ENCODE measurements at places on chromosomes 7 and 10.

DNA sequence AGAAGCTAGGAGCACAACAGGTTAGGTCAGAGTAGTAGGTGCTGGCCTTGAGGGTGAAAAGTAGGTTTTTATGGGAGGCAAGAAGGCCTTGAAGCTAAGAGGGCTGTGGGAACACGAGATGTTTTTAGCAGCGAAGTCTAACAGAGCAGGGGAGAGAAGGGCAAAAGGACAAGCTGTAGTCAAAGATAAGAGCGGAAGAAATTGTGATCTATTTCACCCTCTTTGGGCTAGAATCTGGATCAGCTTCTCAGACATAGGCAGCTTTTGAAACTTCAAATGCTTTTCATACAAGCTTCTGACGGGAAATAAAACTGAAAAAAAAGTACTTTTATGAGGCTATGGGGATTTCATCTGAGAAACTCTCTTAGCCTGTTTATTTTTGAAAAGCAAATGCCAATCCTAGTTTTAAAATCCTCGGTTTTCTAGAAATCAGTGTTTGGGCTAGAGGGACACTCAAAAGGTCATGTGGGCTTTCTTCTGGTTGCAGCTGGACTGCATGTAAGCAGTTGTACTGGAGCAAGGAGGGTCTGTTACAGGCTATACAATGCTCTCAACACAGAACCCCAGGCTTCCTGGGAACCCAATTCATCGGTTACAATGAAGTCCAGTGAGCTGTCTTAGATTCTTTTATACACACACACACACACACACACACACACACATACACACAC, 83.6 kb downstream of the RNF216 start:
- DNase-seq: no peak

GRCh38 chr7:84336303-84336702, 141.7 kb upstream of the SEMA3A start:
- no peak for DNase-seq

DNA sequence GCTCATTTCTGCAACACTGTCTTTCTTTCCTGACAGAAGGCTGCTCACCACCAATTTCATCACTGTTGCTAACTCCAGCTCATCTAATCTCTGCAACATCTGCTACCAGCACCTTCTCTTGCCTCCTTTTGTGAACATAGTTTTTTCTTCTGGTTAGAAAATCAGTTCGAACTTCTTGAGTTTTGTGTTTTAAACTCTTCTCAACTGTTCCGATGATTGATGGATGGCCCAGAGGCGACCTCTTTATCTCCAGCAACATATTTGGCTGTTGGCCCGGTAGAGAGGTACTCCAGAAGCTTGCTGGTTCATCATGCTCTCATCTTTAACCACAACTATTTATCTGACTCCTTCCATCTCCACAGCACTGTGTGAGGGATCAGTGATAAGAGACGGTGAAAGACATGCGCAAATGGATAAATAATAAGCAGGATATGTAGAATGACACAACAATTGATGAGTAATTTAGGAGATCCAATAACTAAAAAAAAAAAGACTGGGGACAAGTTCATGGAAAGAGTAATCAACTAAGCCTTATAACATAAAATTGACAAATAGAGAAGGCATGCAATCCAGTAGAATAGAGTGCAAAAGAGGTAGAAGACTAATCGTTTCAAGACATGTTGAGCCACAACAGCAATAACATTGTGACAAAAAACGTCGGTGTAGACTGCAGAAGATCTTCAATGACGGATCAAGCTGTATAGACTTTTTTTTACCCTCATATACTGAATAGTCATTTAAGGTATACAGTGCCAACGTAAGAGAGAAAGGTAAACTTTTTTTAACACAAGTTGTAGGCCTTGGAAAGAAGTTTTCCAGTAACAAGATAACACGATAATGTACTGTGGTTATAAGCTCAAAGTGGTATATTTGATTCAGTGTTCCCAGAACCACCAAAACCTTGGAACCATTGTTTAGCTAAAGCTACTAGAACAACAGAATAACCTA, 152.2 kb downstream of the CRPPA start:
- DNase-seq: no peak

DNA sequence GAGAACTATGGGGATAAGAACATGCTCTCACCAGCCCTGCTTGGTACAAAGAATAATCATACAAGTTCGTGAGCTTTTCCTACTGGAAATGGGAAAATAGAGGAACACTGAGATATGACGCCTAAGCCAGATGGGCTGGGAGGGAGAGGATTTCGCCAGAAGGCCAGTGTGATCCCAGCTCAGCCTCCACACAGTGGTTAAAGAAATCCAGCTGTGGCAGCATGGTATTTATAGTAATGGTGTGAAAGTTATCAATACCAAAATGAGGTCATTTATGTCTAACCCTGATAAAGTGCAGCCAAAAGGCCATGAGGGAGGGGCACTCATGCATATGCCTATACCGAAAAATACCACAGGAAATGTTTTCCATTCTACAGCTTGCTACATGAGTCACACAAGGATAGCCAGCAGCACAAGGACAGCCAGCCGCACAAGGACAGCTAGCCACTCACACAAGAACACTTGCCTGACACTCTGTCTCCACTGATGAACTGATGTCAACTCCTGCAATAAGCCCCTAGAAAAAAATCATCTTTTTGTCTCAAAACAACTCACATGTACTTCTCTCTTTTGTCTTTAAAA, 49.4 kb downstream of the FRMPD2 start:
- DNase-seq: no peak

- DNase-seq: no peak
Measured at GRCh38 chr7:67018940-67019339, 22.3 kb downstream of the TYW1 start.

GRCh38 chr10:76126607-76127527, 695.4 kb downstream of the LRMDA start:
- no peak for DNase-seq

GRCh38 chr10:60003651-60004523, 97.5 kb upstream of the CCDC6 start:
- no peak for DNase-seq

GRCh38 chr7:36430881-36431280, 41.2 kb downstream of the ANLN start:
- DNase-seq: no peak

DNA sequence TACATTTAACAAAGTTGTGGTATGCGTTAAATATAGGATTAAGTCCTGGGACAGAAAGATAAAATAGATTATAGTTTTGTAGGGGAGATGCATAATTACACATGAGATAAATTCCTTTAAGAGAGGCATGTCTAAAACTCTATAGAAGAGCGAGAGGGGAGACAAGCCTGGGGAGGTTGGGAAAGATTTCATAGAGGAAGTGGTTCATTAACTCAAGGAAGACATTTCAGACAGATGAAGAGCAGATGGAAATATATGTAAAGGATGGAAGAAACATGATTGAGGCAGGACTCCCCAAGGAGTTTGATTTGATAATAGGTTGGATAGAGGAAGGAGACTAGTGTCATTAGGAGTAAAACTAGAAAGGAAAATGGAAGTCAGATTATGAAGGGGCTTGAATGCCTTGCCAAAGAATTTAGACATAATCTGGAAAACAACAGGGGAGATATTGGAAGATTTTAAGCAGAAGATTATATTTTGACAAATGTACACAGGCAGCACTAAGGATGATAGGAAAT, 96.1 kb downstream of the PHTF2 start:
- no peak for DNase-seq

GRCh38 chr7:158443688-158444483, 143.7 kb downstream of the PTPRN2 start:
- no peak for DNase-seq

DNA sequence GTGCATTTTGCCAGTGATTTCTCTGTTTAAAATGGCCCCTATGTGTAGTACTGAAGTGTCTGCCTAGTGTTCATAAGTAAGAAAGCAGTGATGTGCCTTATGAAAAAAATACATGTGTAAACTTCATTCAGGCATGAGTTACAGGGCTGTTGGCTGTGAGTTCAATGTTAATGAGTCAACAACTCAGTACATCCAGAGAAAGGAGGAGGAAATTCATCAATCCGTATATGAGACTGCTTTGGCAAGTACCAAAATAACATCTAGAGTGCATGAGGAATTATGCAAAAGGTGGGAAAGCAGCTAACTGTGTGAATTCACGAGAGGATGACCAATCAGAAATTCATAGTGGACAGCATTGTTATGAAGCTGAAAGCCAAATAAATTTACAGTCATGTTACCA, 255.6 kb downstream of the ZEB1 start:
- DNase-seq: no peak

DNA sequence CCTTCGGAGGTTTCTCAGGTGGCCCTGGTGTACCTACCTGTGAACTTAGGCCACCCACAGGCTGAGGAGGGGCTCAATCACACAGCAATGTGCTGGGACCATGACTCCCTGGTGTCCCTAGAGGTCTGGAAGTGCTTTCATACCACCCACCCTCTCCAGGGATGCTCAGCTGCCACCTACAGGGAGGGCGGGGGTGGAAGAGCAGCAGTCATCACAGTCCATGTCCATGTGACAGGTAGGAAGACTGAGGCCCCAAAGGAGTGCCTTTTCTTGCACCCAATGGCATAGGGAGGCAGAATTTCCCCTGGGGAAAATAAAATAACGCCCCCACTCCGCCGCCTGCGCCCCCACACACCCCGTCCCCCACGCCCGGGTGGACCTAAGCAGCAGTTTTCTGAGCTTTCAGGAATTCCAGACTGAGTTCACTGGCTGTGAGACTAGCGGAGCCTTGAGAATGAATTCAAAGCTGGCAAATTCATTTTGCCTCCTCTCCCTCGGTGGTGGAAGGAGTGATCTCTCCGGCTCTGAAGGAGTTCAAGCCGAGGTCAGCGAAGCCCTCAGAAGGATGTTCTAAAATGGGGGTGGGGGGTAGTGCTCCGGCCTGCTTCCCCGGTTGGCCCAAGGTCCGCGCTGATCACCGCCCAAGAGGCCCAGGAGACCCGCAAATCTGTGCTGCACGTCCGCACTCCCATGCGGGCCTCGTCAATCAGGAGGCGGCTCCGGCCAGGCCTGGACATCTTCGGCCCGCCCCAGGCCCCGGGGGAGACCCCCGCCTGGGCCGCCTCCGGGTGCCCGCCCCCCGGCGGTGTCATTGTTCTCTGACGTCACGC, 2.1 kb upstream of the ZMIZ1 start:
- DNase-seq: no peak

DNA sequence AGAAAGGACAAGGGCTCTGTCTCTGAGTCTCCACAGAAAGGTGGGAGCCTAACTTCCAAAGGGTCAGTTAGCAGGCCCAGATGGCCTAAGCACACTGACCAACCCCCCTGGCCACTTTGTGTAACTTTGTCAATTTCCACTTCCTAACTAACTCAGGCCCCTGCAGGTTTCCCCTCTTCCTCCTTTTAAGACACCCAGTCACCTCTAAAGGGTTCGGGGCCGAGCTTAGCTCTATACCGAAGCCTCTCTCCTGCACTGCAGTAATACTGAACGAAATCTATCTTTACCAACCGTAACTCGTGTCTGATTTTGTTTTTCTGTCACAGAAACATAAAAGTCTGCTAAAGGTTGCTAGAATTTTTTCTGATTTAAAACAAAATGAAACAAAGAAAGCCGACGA, 44.4 kb downstream of the CCDC3 start:
- DNase-seq: no peak

GRCh38 chr7:40380111-40380510, 245.3 kb downstream of the SUGCT start:
- DNase-seq: no peak

GRCh38 chr10:62479523-62479922, 105.4 kb downstream of the ZNF365 start:
- DNase-seq: no peak

DNA sequence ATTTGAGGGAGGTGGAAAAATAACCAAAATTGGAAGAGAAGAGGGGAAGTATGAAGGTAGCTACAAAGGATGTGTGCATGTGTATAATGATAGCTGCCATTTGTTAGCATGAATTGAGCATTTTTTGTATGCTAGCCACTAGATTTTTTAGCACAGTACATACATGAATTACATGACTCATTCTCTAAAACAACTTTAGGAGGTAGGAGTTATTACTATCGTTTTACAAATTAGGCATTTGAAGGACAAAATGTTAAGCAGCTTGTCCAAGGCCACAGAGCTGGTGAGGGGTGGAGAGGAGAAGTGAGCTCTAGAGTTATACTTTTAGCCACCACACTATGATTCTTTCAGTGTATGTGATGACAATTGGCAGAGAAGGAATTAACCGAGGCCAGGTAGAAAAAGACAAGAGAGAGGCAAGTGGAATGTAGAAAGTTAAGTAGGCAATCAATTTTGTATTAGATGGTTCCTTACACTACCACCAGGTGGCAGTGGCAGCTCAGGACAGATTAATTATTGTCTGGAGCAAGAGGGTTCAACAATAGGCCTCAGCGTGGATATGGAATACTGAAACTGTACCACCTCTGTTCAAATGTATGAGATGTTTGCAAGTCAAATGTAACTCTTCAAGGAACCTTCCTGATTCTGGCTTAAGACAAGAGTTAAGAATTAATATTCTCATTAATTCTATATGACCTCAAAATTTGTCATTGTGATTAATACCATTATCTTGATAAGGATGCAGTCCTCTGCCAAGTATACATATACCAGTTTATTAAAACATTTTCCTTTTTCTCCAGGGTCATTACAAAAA, 128.0 kb downstream of the MBL2 start:
- no peak for DNase-seq

- DNase-seq: no peak
Measured at GRCh38 chr10:1086787-1087186, 30.6 kb downstream of the WDR37 start.

- DNase-seq: no peak
Measured at GRCh38 chr7:79282070-79282694, 171.3 kb downstream of the MAGI2 start.

DNA sequence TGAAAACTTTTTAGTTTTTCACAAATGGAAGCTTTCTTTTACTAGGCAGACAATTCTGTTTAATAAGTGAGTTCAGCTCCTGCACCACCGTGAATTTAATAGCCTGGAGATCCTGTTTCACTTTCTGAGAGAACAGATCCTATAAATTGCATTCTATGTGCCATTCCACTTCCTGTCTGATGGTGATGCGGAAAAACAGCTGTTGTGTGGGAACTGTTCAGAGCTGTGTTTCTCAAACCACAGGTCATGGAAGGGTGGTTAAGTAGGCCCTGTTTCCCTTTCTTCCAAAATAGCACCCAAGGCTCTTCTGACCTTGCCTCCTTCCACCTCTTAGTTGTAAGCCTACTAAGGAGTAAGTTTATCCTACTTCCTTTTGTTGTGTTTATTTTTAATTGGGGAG, 97.2 kb upstream of the DKK1 start:
- DNase-seq: no peak
